ENCODE measurements at places on chromosomes 6 and 20. TPM values are rescaled to one million over a fixed set of nuclear protein-coding genes. Genes with fewer than 3 reads are reported as not detected.

The ITPR3 gene
- 59.3 TPM for total RNA-seq

The RBL1 gene
- 10.7 TPM for total RNA-seq

The SMOC2 gene
- 0.68 TPM for total RNA-seq

GRCh38 chr6:135358985-135359384, 138.6 kb downstream of the AHI1 start:
- no peak for DNase-seq

The SCAF8 gene
- total RNA-seq, result 10.2 TPM

DNA sequence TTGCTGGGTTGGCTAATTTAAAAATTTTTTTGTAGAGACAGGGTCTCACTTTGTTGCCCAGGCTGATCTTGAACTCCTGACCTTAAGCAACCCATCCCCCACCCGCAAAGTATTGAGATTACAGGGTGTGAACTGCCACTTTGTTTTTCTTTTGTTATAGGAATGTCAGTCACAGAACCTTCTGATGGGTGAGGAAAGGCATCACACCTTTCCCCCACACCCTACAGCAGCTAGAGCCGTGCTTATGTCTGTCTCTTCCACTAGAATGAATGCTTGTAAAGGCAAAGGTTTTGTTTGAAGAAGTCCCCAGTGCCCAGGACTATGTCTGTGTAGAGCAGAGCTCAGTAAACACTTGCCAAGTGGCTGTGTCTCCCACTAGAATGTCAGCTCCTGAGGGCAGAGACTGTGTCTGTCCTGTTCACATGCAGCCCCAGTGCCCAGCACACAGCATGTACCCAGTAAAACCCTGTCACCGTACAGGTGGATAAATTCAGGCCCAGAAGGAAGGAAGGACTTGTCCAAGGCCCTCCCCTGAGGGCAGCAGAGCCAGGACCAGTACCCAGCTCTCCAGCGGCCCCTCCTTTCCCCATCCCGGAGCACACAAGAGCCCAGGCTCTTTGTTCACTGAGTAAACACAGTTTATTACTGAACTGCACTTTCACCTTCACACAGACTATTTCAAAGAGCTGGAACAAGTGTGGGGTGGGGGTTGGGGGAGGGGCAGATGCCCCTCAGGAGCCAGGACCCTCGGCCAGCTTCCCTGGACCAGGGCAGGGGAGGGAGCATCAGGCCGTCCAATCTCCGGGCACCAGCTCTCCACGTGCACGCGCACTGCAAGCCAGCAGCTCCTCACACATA, 26.4 kb downstream of the COX4I2 start:
- peak; percentile 78 for DNase-seq

DNA sequence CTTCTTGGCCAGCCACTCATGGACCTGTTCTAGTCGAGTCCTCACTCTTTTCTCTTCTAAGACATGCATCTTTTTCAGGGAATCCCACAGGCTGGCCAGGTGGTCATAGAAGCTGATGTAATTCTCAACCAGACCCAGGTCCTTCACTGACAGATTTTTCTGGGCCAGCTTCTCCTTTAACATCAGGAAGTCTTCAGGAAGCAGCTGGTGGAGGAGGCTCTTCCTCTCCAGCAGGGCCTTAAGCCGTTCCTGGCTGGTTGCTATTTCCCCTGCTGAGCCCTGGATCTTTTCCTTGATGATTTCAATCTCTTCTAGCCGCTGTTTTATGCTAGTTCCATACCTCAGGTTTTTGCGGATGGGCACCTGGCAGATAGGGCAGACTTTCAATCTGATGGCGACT, 28.6 kb downstream of the DDX27 start:
- no peak for DNase-seq

- no peak for DNase-seq
Measured at GRCh38 chr6:32406857-32407256, at the start of gene BTNL2. TSS of gene BTNL2 (minus strand) at chr6:32407181. CDS start at chr6:32407123, 58 bp downstream.

DNA sequence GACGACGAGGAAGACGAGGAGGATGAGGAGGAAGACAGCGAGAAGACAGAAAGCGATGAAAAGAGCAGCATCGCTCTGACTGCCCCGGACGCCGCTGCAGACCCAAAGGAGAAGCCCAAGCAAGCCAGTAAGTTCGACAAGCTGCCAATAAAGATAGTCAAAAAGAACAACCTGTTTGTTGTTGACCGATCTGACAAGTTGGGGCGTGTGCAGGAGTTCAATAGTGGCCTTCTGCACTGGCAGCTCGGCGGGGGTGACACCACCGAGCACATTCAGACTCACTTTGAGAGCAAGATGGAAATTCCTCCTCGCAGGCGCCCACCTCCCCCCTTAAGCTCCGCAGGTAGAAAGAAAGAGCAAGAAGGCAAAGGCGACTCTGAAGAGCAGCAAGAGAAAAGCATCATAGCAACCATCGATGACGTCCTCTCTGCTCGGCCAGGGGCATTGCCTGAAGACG, 116.9 kb downstream of the TMEM242 start:
- no peak for DNase-seq

DNA sequence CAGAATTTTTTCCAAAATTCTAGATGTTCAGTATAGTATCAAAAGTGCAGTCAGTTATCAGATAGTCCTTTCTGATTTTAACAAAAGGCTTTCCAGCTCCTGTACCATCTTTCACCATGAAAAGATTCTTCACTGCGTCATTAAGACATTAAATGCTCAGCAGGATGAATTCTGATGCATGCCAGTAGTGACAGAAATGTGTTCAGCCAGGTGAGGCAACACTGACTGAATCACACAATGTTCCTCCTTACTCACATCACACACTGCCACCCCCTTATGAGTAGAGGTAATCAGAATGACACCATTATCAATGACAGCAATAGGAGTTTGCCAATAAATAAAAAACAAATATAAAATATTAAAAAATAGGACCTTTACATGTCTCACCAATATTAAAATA, 426.6 kb upstream of the PLCB4 start:
- DNase-seq, result no peak

- DNase-seq, result no peak
Measured at GRCh38 chr20:14947946-14948345, 610.5 kb upstream of the FLRT3 start.

DNA sequence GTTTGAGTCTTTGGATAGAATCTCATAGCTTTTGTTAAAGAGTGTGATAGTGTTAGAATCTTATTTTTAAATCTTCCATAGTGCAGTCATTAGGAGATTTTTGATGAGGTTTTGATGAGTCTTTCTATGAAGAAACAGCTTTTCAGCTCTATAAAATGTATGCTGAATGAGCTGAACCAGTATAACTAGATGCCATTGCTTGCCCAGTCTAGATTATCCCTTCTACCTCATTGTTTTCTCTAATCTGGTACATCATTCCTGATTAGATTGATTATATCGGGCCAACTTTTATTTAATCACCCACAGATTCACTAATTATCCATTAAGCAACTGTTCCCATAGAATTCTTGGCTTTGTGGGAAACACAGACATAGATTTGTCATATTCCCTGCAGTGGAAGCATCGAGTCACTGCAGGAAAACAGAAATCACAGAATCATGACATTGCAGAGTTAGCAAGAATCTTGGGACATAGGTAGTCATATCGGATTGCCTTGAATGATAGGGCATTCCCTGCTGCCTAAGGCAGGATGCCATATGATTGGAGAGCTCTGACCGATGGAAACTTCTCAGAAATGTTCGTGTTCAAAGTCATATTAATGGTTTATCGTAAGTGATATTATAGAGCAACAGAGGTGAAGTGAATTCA, 882.7 kb upstream of the FLRT3 start:
- DNase-seq, result no peak

- DNase-seq, result no peak
Measured at GRCh38 chr20:35146299-35146919, 727 bp downstream of the EDEM2 start.

The RAET1L gene
- total RNA-seq, result not detected

- DNase-seq, result no peak
Measured at GRCh38 chr6:71197780-71198179, 90.8 kb upstream of the OGFRL1 start.

GRCh38 chr20:24131281-24131680, 142.7 kb upstream of the GGTLC1 start:
- no peak for DNase-seq

DNA sequence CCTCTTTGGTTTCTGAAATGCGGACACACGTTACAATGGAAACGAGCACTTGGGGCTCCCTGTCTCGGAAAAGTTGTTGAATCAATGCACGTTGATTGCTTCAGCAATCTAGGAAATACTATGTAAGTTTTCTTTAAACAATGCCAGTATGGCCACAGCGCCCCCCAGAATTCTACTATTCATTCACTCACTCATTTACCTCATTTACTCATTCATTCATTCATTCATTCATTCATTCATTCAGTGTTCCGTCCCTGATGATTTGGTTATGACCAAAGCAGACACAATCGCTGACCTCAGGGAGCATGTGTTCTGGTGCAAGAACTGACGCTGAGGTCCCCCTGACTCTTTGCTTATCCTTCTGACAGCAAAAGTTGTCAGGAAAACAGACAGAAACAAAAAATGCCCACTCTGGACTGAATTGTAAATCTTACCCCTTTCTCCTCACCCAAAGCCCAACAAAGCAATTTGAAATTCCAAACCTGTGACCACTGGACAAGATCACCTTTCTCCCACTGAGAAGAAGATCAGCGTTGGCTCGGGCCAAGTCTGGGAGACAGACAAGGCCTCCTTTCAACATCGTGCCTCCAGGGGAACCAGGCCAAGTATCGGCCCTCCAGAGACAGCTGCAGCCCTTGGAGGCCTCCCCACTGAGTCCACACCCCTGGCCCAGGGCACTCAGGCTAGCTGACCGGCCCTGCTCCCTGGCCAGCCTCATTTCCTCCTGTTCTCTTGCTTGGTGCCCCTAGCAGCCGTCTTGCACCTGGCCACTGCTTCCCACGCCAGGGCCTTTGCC, 15.0 kb upstream of the PMEPA1 start:
- DNase-seq, result no peak

GRCh38 chr6:1222728-1223595, 88.9 kb upstream of the FOXQ1 start:
- DNase-seq, result no peak

DNA sequence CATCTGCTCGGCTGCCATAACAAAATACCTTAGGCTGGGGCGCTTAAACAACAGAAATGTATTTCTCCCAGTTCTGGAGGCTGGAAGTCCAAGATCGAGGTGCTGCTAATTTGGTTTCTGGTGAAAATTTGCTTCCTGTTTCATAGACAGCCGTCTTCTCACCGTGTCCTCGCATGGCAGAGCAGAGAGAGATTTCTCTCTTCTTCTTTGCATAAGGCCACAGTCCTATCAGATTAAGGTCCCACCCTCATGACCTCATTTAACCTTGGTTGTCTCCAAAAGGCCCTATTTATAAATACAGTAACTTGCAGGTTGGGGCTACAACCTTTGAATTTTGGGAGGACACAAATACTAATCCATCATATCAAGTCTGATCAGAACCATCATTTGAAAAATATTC, 544.3 kb downstream of the KIF16B start:
- no peak for DNase-seq

DNA sequence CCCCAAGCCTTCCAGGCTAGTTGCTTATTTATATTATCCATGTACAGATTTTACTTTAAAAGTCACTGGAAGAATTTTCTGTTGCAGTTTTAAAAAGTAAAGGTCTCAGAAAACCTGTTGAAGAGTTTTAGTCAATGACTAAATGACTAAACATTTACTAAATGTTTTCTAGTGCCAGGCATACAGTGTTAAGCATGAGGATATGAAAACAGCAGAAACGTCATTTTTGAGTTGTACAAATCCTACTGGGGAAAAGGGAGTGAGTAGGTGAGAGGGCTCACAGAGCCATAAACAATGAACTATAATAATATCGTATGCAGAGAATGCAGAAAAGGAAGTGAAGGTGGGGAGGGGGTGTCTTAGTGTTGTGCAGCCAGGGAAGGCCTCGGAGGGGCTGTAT, 66.3 kb downstream of the MAN1A1 start:
- no peak for DNase-seq

- DNase-seq, result no peak
Measured at GRCh38 chr20:53298911-53299310, 294.7 kb downstream of the ZNF217 start.

The SRSF3 gene
- 247 TPM for total RNA-seq

- no peak for DNase-seq
Measured at GRCh38 chr6:170423030-170423429, 116.5 kb downstream of the FAM120B start.
